Stimulated activated CD8-positive, alpha-beta memory T cell treated with anti-CD3 and anti-CD28 coated beads, Interleukin-7, amount 100 ng/mL, for 1 hour (primary cell): ENCODE measurements at places on chromosomes 6 and 20.

GRCh38 chr6:52982680-52983079 is 12.4 kb downstream of the GSTA4 start:
- DNase-seq: no peak

DNA sequence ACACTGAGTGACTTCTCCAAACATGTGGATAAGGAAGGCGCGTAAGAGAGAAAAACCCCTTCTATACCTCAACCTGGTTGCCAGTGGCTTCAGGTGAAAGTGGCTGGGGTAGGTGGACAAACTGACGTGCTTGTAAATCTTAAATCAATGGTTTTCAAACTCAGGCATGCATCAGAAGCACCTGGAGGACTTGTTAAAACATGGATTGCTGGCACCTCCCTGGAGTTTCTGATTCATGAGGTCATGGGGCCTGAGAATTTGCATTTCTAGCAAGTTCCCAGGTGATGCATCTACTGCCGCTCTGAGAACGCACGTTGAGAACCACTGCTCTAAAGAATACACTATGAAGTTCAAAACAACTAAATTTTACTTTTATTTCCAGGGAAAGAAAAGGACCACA is 31.9 kb upstream of the TAB2 start:
- DNase-seq: no peak

DNA sequence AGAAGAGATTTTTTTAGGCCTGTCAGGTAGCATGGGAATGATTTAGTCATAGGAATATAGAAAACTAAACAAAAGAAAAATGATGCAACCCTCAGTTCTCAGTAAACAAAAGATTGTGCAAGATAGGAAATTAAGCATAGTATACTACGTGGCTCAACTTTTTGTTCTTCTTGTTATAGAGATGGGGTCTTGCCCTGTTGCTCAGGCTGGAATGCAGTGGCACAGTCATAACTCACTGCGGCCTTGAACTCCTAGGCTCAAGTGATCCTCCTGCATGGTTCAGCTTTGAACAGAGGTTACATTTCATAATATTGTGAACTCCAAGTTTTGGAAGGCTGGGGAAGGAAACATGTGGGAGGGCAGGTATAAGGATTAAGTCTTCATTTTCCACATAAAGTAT is 28.5 kb downstream of the SLX4IP start:
- DNase-seq: no peak

DNA sequence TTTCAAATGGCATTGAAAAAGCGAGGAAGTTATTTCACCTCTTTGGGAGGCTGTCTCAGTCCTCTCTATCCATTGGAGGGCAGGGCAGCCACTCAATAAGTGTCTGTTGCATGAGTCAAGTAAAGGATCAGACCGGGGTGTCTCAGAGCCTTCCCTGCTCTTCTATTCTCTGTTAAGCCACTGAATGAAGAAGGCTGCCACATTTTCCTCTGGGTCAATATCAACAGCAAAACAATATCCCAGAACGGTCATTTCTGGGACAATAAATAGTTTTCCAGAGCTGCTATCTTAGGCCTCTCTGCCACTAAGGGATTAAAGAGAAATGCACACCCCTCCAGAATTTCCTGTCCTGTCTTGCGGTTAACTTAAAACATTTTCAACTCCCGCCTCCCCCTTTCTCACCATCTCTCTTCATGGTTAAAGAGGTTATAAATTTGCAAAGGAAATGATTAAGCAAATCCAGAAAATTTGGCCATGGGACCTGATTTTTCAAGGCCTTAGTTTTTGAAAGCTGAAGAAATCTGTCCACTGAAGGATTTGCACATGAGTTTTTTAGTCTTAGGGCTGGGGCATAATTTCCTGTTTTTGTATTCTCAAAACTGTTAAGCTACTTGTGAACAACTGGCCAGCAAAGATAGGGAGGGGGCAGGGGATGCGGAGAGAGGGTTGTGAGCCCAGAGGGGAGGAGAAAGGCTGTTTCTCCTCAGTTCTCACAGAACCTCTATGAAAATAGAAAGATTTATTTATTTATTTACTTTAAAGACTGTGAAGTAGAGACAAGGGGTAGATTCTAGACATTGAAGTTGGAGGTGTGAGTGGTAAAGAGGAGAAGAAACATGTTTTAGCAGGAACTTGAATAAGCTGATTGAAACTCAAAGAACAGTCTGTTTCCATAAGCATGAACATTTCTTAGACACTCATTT is 135.7 kb downstream of the BCAS1 start:
- DNase-seq: no peak

- DNase-seq: no peak
Measured at GRCh38 chr6:5995949-5996713, 10.6 kb downstream of the NRN1 start.

DNA sequence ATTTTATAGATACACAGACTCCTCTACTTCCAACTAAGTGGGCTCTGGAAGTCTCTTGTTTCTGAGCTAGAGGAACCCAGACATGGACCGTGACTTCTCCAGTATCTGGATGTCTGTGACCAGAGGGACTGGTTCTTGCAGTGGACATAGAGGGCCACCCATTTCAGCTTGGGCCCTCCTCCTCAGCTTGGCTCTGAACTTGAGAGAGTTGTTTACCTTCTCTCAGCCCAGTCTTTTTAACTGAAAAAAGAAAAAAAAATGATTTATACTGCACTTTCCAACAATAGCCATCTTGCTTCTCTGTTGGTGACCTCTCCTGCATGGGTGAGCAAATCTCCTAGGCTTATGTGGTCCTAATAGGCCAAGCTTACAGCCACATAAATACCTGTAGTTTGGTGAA is 60.3 kb upstream of the TMEM181 start:
- DNase-seq: no peak

- DNase-seq: no peak
Measured at GRCh38 chr6:91241946-91242613, 655.2 kb upstream of the MAP3K7 start.

DNA sequence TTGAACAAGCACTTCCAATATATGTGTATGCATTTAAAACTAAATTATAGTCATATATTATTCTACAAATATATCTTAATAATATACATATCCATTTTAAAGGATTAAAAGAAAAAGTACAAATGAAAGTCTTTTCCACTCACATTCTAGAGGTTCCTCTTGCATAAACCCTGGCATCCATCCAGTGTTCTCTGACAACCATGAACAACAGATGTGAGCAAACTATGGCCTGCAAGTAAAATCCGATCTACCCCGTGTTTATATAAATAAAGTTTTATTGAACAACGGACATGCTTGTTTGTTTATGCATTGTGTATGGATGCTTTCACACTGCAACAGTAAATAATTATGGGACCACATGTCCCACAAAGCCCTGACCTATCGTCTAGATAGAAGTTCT is 1122.3 kb downstream of the EPHA7 start:
- no peak for DNase-seq

GRCh38 chr6:71333697-71334096 is 45.1 kb downstream of the OGFRL1 start:
- no peak for DNase-seq

- no peak for DNase-seq
Measured at GRCh38 chr20:62425281-62426058, 1.9 kb downstream of the RBBP8NL start.

DNA sequence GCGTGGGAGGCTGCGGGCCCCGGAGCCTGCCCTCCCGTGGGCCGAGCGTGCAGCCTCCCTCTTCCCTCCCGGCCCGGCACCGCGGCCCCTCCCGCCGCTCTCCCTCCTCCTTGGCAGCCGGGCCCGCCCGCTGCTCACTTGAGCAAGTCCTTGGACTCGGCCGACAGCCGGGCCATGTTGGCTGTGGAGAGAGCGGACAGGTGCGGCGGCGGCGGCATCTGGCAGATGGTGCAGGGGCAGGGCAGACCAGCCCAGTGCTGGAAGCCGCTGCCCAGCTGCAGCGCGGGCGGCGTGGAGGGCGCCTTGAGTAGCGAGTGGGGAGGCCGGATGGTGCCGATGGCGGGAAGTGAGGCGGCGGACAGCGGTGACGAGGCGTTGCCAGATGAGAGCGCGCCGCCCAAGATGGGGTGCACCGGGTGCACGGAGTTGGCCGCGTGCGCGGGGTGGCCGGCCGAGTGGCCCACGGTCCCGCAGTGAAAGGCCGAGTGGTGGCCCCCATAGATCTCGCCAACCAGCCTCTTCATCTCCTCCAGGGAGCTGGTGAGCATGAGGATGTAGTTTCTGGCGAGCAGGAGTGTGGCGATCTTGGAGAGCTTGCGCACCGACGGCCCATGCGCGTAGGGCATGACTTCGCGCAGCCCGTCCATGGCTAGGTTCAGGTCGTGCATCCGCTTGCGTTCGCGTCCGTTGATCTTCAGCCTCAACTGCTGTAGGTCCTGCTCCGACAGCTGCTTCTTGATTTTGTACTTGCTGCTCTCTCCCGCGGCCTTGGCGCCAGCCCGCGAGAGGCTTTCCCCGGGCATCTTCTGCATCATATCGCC is 766 bp downstream of the OLIG3 start:
- no peak for DNase-seq

- no peak for DNase-seq
Measured at GRCh38 chr6:106785298-106785697, 155.9 kb downstream of the QRSL1 start.

DNA sequence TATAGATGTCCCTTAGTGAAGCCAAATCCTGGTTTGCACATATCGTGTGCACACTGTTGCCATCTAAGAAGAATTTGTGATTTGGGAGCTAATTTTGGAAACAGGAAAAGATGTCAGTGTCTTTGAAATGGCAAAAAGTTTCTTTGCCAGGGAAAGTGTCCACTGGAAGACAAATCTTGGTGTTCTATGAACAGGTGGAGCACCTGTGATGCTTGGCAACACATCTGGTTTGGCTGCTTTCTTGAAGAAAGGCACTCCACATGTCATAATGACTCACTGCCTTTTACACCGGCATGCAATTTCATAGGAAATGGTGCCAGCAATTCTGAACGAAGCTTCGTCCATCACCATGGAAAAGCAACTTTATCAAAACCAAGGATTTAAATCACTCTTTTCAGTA is 1040.0 kb upstream of the MAP3K7 start:
- DNase-seq: no peak

GRCh38 chr6:155787168-155787567 is 331.5 kb upstream of the NOX3 start:
- DNase-seq: no peak

GRCh38 chr6:151869787-151870186 is 62.3 kb downstream of the ESR1 start:
- DNase-seq: no peak

GRCh38 chr20:728256-728944 is 39.9 kb downstream of the SLC52A3 start:
- peak; percentile 5 for DNase-seq

- DNase-seq: no peak
Measured at GRCh38 chr6:10418361-10418861, 3.5 kb upstream of the TFAP2A start.

DNA sequence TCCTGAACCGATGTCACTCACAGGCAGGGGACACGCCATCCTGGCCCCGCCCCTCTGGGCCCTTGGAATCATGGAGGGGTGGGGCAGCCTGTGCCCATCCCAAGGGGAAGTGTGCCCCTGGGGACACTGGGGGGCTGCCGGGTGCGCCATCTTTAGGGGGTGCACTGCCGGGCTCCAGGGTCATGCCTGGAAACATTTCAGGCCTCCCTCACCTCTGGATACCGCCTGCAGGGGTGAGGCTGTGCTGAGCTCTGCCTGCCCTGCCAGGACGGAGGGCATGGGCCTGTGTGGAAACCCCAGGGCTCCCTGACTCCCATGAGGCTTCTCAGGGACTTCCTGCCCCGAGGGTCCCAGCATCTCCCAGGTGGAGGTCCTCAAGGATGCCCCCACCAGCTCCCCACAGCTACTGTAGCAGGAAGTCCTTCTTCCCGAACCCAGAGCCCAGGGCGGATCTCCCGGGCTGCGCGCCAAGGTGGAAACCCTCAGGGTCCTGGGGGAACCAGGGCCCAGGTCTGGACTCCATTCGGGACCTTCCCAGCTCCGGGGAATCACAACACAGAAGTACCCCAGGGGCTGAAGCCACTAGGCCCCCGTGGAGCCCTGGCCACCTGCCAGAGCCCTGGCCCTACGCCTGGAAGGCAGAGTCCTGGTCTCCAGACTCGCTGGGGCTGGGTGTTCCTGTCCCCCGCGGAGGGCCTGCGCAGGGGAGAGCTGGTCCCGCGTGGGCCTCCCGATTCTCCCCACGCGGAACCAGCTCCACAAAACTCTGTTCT is 15.6 kb downstream of the CHRNA4 start:
- DNase-seq: no peak

- no peak for DNase-seq
Measured at GRCh38 chr20:62804021-62804626, 511 bp upstream of the OGFR start.

GRCh38 chr20:36367370-36367745 is 61.2 kb downstream of the DLGAP4 start:
- DNase-seq: no peak

DNA sequence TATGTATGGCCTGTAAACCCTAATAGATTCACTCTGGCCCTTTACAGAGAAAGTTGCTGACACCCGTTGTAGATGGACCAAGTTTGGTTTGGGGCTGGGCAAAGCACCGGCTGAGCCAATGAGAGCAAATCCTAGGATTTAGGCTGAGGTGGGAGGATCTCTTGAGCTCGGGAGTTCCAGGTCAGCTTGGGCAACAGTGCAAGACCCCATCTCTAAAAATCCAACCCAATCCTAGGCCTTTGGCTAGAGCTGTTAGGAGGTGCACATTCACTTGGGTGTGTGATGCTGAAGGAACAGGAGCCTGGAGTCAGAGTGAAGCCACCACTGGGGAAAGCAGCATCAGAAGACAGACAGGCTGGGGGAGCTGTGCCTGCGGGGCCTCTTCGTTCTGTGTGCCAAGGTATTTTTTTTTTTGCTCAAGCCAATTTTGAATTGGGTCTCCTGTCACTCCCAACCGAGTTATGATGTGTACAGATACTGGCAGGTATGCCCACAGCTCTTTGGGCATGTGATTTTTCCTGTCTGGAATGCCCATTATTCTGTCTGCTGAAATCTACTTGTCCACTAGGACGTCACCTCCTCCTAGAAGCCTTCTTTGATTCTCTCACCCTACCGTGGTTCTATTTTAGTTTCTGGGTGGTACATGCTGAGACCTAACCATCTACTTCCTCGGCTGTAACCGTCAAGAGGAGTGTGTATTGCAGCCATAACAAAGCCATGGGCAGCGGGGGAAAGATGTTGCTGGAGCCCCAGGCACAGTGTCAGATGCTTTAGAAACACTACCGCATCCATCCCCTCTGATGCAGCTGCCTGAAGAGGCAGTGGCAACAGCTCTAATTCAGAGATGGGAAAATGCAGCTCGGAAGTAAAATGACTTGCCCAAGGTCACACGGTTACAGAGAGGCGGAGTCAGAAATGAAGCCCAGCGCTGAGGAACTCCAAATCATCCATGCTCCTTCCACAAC is 54.0 kb downstream of the TTI1 start:
- no peak for DNase-seq

DNA sequence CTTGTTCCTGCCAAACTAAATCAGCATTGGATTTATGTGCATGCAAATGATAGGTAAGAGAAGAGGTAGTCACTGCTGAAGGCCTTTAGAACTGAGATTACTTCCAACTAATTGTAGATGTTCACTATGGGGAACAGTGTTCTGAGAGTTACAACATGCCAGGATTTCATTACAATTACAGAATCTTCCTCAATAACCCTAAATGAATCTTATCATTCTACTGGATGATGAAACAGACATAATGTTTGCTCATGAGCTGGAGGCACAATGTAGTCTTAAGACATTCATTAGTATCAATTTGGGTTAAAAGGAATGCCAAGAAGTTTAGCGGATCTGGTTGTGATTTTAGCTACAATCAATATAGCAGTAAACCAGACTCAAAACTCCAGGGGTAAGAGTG is 248.9 kb upstream of the THEMIS start:
- DNase-seq: no peak
